Hypothalamus (tissue), 51 donors: ENCODE measurements at places on chromosomes 12 and 14.

DNA sequence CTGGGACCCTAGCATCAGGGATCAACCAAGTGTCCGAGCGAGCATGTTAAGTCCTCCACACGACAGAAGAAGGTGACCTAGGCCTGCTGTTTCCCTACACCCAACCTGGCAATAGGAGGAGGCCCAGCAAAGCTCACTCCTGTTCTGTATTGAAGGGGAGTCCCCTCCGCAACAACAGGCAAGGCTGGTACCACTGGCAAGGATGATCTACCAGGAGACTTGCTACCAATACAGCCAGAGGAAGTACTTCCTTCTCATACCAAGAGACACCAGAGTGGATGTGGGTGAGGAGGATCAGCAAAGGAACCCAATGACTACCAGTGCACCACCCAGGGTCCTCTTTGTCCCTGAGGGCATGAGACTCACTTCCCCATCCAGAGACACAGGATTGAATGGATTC lies 4.9 kb downstream of the KLRC1 start:
- DNase-seq: no peak

DNA sequence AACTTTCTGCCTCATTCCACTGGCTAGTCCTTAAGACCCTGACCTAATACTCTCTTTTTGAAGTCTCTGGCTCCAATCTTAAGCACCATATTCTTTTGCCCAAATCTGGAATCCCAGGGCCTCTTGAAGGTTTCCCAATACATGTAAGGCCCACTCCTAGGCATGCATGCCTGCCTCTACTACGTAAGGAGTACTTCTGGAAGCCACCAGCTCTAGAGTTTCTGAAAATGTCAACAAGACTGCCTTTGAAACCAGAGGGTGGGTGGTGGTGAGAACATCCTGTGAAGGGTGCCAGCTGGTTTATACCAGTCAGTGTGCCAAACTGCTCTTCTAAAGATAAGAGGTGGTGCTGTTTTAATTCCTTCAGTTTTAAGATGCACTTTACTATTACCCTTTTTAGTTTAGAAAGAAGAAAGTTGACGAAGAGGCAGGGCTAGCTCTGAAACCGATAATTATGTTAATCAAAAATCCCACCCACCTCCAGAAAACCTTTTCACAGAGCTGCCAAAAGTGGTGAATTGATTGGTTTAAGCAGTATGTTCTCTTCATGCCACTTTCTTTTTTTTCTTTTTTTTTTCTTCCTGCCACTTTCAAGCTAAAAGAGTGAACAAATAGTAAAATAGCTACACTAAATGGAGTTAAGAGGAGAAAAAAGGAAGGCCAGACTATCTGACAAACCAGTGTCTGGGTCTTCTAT lies 8.7 kb upstream of the WDR89 start:
- no peak for DNase-seq

- DNase-seq: no peak
Observed at GRCh38 chr12:20194171-20194570, 174.2 kb upstream of the PDE3A start.

DNA sequence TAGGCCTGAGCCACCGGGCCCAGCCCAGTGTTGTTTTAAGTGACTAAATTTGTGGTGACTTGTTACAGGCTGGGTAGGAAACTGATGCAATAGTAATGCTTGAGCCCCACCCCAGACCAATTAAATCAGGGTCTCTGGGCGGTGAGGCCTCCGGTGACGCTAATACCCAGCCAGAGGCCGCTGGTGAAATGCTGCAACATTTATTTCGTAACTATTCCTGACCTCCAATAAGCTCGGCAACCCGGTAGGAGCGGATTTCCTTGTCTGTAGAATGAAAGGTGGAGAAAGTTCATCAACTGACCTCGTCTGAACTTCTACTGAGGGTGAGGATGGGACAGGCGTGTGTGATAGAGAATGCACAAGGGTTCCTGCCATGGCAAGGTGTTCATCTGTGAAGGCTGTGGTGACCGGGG lies 42.3 kb downstream of the FZD10 start:
- no peak for DNase-seq

GRCh38 chr12:113794774-113795173 lies 171.4 kb downstream of the RBM19 start:
- DNase-seq: no peak

- DNase-seq: no peak
Observed at GRCh38 chr12:68559246-68559645, 51.5 kb upstream of the RAP1B start.

DNA sequence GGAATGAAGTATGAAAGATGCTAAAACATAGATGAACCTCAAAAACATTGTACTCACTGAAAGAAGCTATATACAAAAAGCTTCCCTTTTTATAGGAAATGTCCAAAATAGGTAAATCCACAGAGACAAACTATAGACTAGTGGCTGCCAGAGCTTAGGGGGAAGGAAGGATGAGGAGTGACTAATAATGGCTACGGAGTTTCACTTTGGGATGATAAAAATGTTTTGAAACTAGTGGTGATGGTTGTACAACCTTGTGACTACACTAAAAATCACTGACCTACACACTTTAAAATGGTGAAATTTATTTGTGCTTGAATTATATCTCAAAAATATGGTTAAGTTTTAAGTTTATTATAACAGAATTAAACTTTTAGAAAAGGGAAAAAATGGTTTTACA lies 37.1 kb upstream of the AMN1 start:
- DNase-seq: no peak

- no peak for DNase-seq
Observed at GRCh38 chr14:95597784-95598211, 62.9 kb downstream of the GLRX5 start.

DNA sequence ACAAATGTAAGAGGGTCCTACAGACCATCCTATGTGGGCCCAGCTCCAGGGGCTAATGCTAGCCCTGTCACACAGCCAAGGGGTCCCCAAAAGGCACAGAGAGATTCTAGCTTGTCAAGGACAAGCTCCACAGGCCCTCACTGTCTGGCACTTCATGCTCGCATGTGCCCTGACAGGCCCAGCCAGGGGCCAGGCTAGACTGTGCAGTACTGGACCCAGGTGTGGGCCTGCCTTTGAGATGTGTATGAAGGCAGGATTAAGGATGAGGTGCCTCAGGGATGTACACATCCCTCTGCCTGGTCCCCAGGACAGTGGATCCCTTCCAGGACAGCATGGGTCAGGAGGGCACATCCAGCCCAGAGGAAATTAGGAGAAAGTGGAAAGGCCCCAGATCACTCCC lies 57.8 kb downstream of the VWF start:
- no peak for DNase-seq

DNA sequence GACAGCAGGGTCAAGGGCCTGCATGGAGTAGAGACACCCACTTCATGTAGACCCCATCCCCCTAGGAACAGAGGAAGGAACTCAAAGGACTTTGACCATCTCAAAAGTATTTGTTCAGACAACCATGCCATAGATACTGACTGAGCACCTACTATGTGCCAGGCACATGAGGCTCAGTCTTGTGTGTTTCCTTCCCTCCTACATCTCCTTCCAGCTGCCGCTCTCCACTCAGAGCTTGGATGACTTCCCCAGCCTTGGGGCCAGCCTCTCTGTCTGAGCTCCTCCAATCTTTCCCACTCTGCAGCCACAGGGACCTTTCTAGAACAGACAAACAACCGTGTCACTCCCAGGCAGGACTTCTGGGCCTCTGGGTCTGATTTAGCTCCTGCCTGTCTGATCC lies 2.5 kb downstream of the TRPV4 start:
- DNase-seq: no peak

- DNase-seq: peak; percentile 14
Observed at GRCh38 chr12:54032627-54033100, at the start of gene HOXC5. HOXC5 (plus strand) TSS chr12:54033050; CDS start chr12:54033123, 73 bp downstream.

DNA sequence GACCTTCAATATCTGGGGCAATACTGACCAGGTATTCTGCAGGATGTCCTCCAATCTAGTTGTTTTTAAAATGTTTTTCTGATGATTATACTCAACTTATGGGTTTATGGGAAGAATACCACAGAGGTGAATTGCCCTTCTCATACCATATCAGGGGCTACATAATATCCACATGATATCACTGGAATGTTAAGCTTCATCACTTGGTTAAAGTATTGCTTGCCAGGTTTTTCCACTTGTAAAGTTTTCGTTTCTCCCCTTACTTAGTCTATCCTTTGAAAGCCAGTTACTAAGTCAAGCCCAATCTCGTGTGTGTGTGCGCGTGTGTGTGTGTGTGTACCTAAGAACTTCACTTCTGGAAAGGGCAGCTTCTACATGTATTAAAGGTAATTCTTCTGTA lies 980.9 kb upstream of the FBXO33 start:
- no peak for DNase-seq

GRCh38 chr14:76257111-76257803 lies 105.5 kb downstream of the GPATCH2L start:
- DNase-seq: no peak

GRCh38 chr12:110079477-110080400 lies 31.4 kb upstream of the C12orf76 start:
- peak; percentile 81 for DNase-seq

GRCh38 chr12:44637875-44638274 lies 238.2 kb downstream of the NELL2 start:
- no peak for DNase-seq

GRCh38 chr14:105043641-105044040 lies 21.6 kb downstream of the GPR132 start:
- DNase-seq: no peak

GRCh38 chr14:34065690-34066391 lies 115.0 kb upstream of the EGLN3 start:
- DNase-seq: no peak

DNA sequence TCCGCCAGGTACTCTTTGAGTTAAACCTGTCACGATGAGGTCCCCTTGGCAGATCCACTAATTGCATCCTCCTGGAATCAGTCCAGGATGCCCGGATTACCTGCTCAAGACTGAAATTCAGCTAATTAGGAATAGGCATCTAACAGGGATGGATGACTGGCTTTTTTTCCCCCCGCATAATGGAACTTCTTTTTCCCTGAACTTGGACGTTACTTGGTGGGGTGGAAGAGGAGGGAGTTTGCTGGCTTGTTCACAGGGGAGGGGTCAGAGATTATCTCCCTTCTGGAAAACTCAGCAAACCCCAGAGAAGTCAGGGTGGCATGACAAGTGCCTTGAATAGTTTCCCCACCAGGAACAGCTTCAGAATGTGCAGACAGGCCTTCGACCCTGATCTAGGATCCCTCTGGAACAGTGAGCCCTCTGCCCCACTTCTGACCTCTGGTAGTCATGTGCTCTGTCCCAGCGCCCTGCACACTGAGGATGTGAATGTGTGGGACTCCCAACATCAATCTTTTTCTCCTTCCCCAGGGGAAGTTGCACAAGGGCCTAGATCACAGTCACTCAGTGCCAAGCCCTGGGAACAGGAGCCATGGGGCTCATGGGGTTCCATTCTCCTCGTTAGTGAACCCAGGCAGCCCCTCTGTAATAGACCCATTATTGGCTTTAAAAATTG lies 142.5 kb downstream of the SMOC1 start:
- no peak for DNase-seq

DNA sequence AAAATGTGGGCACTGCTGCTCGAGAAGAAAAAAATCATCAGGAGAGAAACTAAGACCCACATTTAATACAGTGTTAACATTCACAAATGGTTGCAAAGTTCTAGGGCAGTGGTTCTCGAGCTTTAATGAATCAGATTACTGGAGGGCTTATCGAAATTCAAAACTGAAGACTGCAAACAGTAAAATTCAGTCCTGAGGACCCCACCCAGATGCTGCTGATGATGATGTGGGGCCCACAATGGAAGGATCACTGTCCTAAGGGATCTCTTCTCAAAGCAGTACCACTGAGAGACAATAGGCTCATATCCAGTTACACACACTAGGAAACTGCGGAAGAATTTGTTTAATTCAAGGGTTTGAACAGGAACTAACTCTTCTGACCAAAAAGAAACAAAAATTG lies 31.4 kb downstream of the DICER1 start:
- no peak for DNase-seq

DNA sequence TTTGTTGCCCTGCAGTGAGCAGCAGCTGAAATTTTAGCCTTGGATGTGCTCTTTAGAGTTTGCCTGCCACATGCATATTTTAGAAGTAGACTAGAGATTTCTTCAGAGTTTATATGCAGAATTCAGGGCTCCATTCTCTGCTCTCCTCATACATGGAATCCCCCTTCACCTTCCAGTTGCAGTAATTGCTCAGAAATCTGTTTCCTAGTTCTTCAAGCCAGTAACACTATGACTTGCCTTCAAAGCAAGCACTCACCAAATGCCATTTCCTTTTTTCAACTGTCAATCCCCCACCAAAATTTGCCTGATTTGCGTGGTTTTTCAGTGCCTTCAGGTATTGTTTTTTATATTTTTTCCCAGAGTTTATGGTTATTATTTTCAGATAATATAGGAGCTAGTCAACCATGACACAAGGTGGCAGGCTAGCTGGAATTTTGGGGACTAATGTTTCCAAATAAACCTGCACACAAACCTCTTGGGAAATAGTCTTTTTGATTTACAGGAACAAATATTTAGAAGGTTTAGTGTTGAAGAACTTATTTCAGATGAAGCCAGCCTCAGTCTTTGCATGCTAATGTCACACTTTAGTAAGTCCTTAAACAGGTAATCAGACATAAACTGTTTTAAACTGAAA lies 79.2 kb downstream of the ASCL1 start:
- DNase-seq: no peak

- no peak for DNase-seq
Observed at GRCh38 chr14:56709201-56709600, 101.1 kb downstream of the OTX2 start.

DNA sequence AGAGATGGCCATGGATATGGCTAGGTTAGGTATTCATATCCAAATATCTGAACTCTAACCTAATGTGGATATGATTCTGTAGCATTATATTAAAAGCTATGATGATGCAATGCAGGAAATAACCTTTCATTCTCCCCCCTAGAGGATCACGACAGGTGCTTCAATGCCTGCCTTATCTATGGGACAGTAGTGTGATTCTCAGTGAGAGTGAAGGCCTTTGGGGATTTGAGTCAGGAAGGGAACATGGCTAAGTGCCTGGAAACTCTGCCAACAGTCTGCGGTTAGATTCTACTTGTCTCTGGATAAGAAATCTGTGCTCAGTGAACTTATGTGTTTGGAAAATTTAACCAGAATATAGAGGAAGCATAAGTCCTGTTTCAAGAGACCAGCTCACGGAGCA lies 81.8 kb downstream of the SLC38A1 start:
- DNase-seq: no peak
